ENCODE measurements at places on chromosomes 5 and 9. TPM values are rescaled to one million over a fixed set of nuclear protein-coding genes. Genes with fewer than 3 reads are reported as not detected.
A peak's percentile ranks its signal among the peaks of the same experiment; 100 is the strongest.

GRCh38 chr9:108874058-108874788 lies 12.2 kb downstream of the ACTL7A start:
- DNase-seq, result no peak

GRCh38 chr9:132833550-132834121 lies 44.4 kb downstream of the AK8 start:
- DNase-seq, result no peak

The FST gene
- 5.4 TPM for total RNA-seq

DNA sequence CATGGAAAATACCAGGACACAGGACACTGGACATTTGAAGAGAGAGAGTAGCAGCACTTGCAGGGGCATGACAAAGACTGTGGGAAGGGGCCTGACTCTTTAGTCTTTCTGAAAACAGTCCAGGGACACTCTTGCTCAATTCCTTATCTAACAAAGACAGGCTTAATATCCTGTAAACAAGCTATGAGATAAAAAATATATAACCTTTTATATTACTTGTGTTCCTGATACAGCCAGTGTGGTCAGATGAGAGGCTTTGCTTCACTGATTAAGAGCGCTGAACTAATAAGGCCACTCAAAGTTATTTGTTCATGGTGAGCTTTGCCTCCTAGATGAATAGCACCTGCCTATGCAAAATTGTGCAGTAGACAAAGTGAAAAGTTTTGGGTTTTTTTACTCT lies 518.7 kb downstream of the LRRC70 start:
- DNase-seq, result no peak

The MAMDC4 gene
- total RNA-seq, result 11.4 TPM

- no peak for DNase-seq
Measured at GRCh38 chr5:181198905-181199519, 6.0 kb downstream of the TRIM7 start.

The FBXO10 gene
- 4.2 TPM for total RNA-seq

DNA sequence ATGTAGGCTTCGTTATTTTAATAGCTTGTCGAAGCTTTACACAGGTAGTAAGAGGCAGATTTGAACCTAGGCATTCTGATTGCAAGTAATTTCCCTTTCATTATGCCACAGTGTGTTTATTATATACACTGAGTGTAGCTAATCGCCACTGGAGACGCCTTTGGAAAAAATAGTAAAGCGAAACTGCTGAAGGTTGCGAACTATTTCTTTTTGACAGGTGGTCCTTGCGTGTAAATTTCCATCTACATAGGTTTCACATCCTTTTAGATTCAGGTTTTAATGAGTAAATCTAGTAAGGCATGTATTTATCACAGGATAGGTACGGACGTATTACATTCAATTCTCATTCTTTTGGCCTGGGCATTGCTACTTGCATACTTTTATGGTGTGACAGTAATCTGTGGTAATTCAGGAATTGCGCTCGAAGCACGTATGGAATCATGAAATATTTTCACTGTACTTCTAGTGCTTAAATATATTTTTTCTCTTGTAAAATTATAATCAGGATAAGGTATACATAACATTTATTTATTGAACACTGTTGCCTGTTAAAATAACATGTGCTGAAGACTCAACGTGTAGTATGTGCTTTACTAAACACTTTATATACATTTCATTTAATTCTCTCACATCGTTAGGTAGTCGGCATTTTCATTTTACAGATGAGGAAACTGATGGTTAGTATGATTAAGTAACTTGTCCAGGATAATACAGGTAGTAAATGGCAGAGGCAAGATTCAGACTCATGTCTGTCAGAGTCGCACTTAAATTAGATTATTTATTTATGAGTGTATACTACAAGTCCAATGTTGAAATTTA lies 1.8 kb downstream of the MARCHF6 start:
- no peak for DNase-seq

The PCDH1 gene
- 151 TPM for total RNA-seq

DNA sequence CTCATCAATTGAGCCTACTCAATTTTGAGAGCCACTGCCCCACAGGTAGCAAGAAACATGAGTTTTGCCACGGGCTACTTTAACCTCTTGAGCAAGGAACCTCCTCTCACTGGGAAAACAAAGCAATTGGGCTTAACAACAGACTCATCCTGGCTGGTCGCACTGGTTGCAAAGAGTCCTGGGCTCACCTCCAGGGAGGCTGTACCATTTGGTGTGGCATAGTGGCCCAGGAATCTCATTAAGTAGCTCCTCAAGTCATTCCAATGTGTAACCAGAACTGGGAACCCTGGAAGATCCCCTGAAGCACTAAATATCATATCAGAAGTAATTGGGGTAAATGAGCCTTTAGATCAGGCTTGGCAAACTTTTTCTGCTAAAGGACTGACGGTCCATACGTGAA lies 78.5 kb downstream of the MYO10 start:
- DNase-seq, result no peak

The SMIM32 gene
- total RNA-seq, result 12.1 TPM

- DNase-seq, result peak; percentile 93
Measured at GRCh38 chr9:110125207-110125751, 82.7 kb downstream of the C9orf152 start.

- no peak for DNase-seq
Measured at GRCh38 chr9:107688728-107689127, 199.2 kb upstream of the KLF4 start.

- DNase-seq, result no peak
Measured at GRCh38 chr5:143063175-143063970, 293.2 kb downstream of the ARHGAP26 start.

The CDH18 gene
- not detected for total RNA-seq

DNA sequence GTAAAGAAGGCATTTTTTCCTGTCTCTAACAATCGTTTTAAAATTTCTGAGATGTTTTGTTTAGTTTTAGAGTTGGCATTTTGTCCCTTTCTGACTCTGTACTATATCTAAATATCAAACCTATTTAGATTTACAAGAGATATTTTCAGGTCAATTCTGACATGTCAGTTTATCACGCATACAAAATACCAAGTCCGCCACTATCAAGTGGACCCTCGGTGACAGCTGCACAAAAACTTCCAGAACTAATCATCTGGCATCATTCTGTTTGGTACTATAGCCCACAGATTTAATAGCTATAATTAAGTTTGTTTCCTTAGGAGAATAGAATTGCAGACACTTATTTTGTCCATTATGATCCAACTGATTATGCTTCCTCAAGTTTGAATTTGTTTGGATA lies 1278.2 kb downstream of the CDH12 start:
- no peak for DNase-seq

The S100Z gene
- total RNA-seq, result not detected

GRCh38 chr5:426392-426976 lies 16.5 kb upstream of the EXOC3 start:
- no peak for DNase-seq

DNA sequence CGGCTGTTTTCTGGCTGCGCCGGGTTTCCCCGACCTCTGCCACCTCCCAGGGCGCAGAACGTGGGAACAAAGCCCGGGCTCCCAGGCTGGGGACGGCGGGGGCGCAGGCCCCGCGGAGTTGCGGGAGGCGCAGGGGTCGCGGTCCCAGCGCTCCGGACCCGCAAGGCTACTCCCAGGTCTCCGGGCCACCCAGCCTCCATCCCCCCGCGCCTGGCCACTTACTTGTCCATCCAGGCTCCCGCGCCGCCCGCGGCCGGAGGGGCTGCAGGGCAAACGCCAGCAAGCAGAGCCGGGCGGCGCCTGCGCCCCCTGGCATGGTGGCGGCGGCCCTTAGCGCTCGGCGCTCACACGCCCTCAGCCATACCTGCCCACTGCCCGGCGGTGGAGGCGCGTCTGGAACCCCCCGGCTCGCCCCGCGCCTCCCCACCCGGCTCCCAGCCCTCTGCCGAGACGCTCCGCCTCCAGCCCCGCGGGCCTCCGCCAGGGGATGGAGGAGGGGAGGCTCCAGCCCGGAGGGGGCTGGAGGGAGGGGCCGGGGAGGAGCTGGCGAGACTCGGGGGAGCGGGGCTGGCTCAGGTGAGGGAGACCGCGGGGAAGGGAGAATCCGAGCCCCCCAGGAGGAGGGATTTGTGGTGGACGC lies at the start of gene ADAM19:
Gene ADAM19, minus strand, starts transcription at position 395 of the 640 bp plus-strand sequence. Its CDS starts 79 bp downstream, at position 316.
- DNase-seq, result peak; percentile 59

The IRF1 gene
- total RNA-seq, result 54.9 TPM

The HSD17B4 gene
- total RNA-seq, result 105 TPM

The FOXD4L4 gene
- total RNA-seq, result 0.41 TPM

DNA sequence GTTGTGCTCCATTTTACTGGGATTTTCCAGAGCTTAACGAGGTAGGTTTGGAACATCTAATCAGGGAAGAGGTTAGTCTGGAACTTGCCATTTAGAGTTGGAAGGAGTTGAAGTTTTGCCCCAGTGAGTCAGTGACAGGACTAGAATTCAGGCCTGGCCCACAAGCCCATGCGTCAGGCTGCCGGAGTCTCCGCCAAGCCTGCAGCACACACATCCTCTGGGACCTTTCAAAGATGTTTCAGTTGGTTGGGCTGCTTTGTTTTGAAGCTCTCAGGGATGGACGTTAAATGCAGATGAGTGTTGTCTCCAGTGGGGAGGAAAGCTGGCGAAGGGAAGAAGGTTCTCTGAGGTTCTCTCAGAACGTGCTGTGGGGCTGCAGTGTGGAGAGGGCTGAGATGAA lies 147.0 kb downstream of the PSAT1 start:
- DNase-seq, result no peak

GRCh38 chr5:159695741-159696294 lies 220.5 kb upstream of the ADRA1B start:
- DNase-seq, result no peak

The PCDHB14 gene
- total RNA-seq, result 1.4 TPM

- no peak for DNase-seq
Measured at GRCh38 chr9:35164711-35165110, 2.9 kb downstream of the UNC13B start.

DNA sequence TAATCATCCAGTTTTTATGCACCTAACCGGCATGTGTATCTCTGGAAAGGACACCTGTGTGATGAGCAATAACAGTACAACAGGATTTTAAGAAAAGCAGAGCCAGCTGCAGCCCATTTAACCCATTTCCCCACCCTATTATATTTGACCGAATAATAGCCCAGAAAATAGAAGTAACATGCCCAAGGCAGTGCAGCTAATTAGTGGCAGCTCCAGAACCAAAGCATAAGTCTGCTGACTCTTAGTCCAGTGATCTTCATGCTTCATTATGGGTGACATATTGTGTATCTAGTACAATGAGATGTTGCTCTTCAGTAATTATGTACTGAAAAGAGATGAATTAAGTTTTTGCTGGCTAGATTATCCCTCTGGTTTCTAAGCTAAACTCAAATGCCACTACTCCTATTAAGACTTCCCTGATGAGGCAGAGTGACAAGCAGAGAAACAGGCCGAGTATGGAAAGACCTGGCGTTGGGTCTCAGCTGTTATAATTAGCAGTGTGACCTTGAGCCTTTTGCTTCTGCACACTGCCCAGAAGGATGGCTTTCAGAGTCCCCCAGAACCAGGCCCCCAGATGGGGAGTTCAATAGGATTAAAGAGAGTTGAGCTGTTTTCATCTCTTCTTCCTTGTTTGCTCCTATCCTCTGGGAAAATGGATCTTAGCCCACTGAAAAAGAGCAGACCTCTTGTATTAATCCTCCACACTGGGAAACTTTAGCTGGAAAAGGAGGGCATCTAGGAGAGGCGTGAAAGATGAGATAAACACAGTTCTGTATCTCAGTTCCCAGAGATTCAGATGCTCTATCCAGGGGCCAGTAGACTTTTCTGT lies 10.8 kb upstream of the C1QTNF3 start:
- DNase-seq, result no peak

The ZDHHC11 gene
- 1.2 TPM for total RNA-seq

- DNase-seq, result no peak
Measured at GRCh38 chr5:115575167-115576070, 26.9 kb downstream of the TICAM2 start.

DNA sequence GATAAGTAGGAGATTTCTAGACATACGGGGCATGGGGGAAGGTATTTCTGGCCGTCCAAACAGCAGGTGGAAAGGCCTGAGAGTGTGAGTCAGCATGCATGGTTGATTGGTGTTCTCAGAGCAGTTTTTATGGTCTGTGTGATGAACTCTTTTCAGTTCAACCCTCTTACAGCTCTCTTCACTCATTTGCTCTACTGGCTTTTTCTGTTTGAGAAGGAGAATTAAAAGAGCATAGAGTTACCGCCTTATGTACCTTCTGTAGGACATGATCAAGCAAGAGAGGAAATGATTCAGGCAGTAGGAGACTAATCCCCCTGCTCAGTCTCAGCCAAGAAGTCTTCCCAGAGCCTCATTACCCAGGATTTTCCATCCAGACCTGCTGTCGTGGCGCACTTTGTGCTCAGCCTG lies 92.4 kb downstream of the PRDM6 start:
- DNase-seq, result no peak

DNA sequence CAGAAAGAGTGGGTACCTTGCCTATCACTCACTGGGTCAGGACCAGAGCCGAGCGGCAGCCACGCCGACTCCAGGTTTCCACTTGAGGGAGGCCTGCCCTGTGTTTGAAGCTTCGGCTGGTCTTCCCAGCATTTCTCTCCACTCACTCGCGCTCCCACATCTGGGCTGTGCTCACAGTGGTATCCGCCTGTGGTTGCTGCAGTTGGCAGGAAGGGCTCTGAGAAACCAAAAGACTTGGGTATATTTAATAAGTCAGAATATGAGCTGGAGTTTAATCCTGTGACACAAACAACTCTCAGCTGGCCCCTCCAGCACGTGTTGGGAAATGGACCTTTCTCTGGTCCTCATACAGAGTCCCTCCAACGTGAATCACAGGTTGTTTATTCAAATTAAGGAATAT lies 70.9 kb downstream of the SPRY4 start:
- no peak for DNase-seq

The SLC25A48 gene
- 1.8 TPM for total RNA-seq

DNA sequence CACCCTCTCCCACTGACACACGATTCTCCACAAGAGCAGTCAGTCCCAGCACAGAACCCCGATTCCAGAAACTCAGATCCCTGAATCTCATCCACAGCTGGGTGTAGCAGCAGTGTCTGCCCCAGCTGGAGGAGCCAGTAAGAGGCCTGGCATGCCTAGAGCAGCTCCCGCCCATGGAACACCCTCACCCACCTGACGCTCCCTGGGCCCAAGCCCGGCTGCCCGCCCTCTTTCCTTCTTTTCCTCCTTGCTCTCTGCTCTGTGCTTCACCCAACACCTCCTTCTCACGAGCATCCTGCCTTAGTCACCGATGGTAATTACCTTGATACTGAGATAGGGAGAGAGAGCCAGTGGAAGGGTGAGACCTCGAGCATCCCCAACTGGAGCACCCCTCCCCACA lies 8.7 kb downstream of the PCDH1 start:
- peak; percentile 86 for DNase-seq

- no peak for DNase-seq
Measured at GRCh38 chr5:18048449-18048848, 414.2 kb downstream of the TAF11L14 start.

The C9orf153 gene
- total RNA-seq, result not detected

DNA sequence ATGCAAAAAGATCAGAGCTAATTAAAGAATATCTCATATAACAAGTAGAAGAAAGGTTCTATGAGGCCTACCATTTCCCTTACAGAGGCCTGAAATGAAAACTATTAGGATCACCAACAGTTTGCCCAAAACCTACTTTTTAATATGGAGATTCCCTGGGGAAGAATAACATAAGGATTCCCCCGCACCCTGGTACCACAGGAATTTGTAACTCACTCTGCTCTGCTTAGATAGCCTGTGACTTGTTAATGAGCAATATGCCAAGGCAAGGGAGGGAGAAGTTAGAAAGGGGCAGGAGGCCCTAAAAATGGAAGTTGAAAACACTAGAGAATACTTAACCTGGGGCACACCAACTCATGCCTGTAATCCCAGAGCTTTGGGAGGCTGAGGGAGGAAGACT lies 107.0 kb downstream of the CDH6 start:
- no peak for DNase-seq

- DNase-seq, result no peak
Measured at GRCh38 chr5:72410688-72411295, 90.6 kb downstream of the PTCD2 start.
